ENCODE measurements at places on chromosomes 2 and 18.

GRCh38 chr18:456361-457139 lies 44.0 kb downstream of the COLEC12 start:
- DNase-seq, result no peak

DNA sequence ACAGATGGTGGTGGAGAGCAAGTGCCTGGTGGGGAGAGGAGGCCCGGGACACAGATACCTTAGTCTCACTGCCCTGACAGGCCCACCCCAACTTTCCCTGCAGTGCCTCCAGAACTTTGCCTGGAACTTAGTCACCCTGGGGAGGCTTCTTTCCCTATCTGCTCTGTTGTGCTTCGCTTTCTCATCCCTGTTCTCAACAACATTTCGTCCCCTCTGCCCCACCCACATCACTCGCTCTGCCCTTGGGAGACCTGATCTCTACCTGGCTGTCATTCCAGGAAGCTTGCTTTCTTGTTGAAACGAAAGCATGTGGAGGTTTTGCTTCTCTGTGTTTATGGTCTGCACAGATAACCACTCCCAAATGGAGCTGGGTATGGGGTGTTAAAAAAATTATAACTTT lies 93.8 kb downstream of the PRKCE start:
- no peak for DNase-seq

GRCh38 chr2:137383391-137383790 lies 580.9 kb upstream of the HNMT start:
- no peak for DNase-seq

DNA sequence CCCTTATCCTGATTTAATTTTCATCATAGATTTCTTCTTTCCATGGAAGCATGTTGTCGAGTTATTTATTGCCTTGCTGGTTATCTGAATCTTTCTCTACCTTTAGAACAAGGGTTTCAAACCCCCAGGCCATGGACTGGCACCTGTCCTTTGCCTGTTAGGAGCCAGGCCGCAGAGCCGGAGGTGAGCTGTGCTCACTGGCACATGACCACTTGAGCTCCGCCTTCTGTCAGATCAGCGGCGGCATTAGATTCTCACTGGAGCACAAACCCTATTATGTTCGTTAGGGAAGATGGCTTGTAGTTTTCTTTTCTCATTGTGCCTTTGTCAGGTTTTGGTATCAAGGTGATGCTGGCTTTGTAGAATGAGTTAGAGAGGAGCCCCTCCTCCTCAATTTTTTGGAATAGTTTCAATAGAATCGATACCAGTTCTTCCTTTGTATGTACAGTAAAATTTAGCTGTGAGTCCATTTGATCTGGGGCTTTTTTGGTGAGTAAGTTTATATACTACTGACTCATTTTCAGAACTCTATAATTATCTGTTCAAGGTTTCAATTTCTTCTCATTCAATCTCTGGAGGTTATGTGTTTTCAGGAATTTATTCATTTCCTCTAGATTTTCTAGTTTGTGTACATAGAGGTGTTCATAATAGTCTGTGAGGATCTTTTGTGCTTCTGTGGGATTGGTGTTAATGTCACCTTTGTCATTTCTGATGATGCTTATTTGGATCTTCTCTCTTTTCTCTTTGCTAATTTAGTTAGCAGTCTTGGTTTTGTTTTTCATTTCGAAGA lies 668.0 kb upstream of the FAM98A start:
- no peak for DNase-seq

- DNase-seq, result no peak
These were observed 154.4 kb upstream of the ACAA2 start for GRCh38 chr18:49967636-49968313.

GRCh38 chr2:136375017-136375901 lies 257.3 kb upstream of the CXCR4 start:
- no peak for DNase-seq

DNA sequence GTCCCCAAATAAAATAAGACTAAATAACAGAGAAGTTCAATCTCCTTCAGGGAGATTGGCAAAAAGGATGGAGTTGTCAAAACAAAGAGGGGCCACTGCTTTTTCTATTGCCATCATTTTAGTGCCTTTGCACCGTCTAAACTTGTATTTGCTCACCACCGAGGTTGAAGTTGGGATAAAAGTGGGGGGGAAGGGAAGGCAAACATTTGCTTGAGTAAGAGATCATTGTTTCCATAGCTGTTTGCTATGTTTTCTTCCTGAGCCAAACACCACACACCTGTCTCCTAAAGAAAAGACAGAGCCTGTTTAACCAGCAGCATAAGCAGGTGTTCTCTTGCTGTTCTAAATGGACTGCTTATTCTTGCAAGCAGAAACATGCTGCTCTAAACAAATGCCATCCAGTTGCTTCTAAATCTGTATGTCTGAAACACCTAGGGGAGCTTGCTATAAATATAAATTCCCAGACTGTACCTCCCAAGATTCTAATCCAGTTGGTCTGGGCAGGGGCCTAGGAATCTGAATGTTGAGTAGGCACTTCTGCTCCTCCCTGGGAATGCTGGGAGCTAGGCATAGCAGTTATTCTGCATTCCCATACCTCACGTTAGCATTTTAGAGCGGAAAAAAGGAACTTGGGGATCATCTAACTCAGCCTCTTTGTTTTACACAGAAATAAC lies 179.4 kb upstream of the ARL4C start:
- DNase-seq, result no peak

- no peak for DNase-seq
These were observed 103.9 kb upstream of the TMEFF2 start for GRCh38 chr2:192298664-192299063.

DNA sequence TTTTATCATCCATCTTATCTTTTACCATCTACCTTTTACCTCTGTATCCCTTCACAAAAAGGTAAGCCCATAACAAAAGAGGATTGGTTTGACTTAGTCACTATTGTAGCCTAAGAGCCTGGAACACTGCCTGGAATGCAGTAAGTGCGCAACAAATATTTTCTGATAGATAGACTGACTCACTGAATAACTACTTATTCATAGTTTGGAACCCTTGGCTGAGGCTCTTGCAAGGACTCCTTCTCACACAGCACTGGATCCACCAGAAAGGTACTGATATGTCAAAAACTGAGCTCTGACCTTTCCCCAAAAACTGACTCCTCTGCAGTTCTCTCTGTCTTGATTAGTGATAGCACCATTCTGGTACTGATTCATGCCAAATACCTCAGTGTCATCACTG lies 426.7 kb downstream of the SETBP1 start:
- no peak for DNase-seq

DNA sequence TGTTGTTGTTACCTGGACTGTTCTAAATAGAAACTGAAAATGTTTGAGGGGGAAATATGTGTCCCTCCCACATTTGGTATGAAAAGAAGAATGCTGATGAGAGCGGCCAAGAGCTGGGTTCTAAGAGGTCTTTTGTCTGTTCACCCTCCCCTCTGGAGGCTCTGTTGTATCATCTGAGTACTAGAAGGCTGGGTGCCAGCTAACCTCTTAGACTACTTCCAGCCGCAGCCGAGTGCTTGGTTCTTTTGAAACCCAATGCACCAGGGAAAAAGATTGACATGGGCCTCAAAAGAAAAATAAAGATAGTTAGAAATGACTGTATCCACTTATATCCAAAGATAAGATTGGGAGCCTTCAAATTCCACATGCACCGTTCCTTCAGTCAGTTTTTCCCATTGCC lies 255.9 kb downstream of the TXNL1 start:
- no peak for DNase-seq

- no peak for DNase-seq
These were observed 105.8 kb upstream of the DNAJC10 start for GRCh38 chr2:182610231-182610630.

DNA sequence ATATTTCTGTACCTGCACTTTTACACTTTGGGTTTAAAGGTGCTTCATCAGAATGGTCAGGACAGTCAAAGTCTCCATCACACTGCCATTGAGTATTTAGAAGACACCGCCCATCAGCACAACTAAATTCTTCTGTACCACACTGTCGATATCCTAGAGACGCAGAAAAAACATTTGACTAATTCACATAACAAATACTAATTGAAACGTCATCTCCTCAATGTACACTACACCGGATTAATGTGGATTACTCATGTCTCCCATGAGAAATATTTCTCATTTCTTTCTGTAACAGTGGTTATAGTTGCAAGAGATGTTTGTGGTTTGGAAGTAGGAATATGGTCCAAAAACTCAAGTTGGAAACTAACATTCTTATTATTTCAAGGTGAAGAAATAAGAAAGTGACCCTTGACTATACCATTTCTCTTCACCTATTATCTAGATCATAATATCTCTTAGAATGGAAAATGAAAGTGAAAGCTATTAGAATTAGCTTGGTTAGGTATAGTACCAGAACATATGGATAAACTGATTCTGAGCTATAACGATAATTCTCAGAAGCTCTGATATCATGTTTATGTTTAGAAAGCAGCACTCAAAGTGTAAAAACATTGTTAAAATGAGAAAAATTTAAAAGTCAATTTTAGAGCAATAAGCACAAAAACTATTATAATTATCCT lies 1627.7 kb downstream of the LRP1B start:
- no peak for DNase-seq

GRCh38 chr18:42275138-42275535 lies 320.1 kb downstream of the PIK3C3 start:
- DNase-seq, result no peak

GRCh38 chr2:25420820-25421237 lies 79.1 kb upstream of the DNMT3A start:
- no peak for DNase-seq

GRCh38 chr2:138622613-138623012 lies 121.0 kb downstream of the SPOPL start:
- DNase-seq, result no peak

DNA sequence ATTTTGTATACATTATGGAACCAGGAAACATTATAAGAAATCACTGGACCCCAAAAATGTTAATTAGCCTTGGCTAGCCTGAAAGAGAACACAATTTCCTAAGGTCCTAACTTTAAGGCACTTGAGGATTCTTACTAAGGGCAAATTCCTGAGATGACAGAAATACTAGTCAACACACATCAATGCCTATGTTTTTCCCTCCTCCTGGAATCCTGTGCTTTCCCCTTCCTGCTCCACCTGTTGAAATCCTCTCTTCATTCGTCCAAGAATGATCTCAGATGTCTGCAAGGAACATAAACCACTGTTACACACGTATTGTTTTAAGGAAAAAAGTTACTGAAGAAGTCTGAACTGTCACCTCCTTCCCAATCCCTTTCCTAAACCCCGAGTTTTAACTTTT lies 21.2 kb upstream of the DARS1 start:
- DNase-seq, result no peak

GRCh38 chr2:133143645-133144044 lies 424.6 kb downstream of the NCKAP5 start:
- no peak for DNase-seq

GRCh38 chr2:263774-264492 lies at the start of gene SH3YL1:
TSS of gene SH3YL1 (minus strand) at chr2:264032. CDS start at chr2:263984, 48 bp downstream.
- peak; percentile 40 for DNase-seq

- no peak for DNase-seq
These were observed 41.1 kb downstream of the MYO7B start for GRCh38 chr2:127576433-127577207.

- no peak for DNase-seq
These were observed 8.3 kb upstream of the MRPL33 start for GRCh38 chr2:27762951-27763906.

DNA sequence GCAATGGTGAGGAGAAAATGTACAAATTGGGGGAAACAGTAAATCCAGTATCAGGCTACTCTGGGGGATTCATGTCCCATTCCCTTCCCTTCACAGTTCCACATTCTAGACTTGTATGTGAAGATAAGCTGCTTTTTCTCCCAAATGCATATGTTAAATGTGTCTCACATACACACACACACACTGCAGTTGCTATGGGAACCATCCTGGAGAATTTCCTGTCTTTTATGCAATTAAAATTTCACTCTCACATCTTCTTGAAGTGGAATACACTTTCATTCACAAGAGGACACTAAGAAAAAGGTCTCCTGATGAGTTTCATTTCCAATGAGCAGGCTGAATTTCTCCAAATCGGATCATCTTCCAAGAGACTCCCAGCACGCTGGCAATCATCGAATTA lies 366.0 kb downstream of the LRATD1 start:
- no peak for DNase-seq

GRCh38 chr2:70922235-70923234 lies 13.2 kb upstream of the ATP6V1B1 start:
- DNase-seq, result no peak

DNA sequence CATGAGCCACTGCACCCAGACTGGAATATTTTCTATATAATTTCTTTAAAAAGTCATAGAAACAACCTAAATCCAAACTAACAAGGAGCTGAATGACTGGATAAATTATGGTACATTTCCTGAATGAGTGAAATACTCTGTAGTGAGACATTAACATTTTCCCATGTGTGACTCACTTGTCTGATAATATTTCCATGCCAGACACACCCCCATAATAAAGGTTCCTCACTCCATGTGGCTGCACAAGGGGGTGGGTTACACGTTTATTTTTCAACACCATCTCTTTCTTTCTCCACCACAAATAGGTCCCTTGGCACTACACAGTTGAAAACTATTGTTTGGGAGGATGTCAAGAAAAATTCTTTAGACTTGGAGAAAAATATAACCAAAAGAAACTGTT lies 266.3 kb upstream of the LYPD1 start:
- no peak for DNase-seq

Measured in activated T-cell treated with anti-CD3 and anti-CD28 coated beads for 1 hour (primary cell).